Stimulated activated CD8-positive, alpha-beta memory T cell treated with anti-CD3 and anti-CD28 coated beads, Interleukin-7, amount 100 ng/mL, for 24 hours (primary cell): ENCODE measurements at places on chromosomes 6 and 20.

GRCh38 chr20:46923550-46923949 lies 28.9 kb downstream of the EYA2 start:
- DNase-seq: no peak

DNA sequence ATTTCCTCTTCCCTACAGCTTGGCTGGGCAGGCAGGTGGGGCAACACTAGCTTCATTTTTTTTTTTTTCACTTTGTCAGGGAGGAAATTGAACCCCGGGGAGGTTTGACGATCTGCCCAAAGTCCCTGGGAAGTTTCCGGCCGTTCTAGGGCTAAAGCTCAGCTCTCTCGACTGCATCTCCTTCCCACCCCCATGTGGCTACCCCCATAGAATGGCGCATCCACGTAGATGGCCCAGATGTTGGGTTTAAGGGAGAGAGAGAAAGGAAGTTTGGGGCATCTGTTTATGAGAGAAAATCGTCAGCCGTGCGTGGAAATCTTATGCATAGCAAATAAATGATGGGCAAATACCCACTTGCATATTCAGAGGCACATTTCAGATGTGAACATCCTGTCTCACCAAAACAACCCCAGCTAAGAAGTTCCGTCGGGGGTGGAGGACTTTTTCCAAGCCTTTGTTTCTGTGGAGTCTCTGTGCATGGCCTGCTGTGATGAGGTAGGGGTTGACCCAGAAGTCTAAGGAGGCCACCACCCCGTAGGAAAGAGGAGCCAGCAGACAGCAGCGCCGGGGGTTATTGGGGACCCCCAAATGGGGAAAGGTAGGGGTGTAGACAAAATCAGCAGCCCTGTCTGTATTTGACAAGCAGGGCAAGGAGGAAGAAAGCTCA lies 40.5 kb upstream of the ZNF831 start:
- DNase-seq: no peak

GRCh38 chr6:168195712-168196111 lies 116.7 kb upstream of the FRMD1 start:
- no peak for DNase-seq

GRCh38 chr6:169980826-169981450 lies 229.5 kb downstream of the ERMARD start:
- no peak for DNase-seq

DNA sequence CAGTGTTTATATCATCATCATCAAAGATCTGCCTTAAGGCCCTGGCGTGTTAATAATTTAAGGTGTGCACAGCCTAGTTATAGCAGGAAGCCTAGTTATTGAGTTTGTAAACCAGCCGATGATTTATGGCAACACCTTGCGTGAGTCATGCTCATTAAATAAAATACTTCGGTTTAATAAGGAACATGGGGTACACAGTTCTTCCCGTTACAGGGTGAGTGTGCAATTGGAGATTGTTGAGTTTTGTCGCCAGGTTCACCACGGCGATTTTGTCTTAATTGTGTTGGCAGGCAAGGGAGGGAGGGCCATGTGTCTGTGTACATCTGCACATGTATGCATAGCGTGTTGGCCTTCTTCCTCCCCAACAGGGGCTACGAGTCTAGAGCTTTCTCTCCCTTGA lies 104.0 kb downstream of the TFAP2A start:
- DNase-seq: no peak

GRCh38 chr6:29935273-29935955 lies 6.9 kb upstream of the HLA-A start:
- DNase-seq: no peak

- DNase-seq: no peak
These were observed 198.5 kb downstream of the HIVEP2 start for GRCh38 chr6:142746524-142746923.

DNA sequence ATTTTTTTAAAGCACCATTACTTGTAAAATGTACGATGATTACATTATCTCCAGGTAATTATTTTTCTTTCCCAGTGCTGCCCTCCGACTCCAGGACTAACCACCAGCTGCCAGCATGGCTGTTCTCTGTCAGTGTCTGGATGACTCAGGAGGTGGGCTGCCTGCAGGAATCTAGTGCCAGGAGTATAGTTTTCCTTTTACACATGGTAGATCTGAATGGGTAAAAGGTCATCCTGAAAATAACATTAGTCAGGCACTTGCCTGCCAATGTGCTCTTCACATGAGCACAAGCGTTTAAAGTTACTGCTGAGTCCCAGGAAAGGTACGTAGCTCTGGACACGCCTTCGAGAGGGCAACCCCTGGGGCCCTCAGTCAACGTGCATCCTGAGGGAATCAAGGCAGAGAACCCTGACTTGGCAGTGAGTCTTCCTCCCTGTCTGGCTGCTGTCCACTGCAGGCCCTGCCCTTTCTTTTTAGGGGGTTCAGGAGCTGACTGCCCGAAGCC lies 2.4 kb downstream of the DYNLT1 start:
- DNase-seq: no peak

DNA sequence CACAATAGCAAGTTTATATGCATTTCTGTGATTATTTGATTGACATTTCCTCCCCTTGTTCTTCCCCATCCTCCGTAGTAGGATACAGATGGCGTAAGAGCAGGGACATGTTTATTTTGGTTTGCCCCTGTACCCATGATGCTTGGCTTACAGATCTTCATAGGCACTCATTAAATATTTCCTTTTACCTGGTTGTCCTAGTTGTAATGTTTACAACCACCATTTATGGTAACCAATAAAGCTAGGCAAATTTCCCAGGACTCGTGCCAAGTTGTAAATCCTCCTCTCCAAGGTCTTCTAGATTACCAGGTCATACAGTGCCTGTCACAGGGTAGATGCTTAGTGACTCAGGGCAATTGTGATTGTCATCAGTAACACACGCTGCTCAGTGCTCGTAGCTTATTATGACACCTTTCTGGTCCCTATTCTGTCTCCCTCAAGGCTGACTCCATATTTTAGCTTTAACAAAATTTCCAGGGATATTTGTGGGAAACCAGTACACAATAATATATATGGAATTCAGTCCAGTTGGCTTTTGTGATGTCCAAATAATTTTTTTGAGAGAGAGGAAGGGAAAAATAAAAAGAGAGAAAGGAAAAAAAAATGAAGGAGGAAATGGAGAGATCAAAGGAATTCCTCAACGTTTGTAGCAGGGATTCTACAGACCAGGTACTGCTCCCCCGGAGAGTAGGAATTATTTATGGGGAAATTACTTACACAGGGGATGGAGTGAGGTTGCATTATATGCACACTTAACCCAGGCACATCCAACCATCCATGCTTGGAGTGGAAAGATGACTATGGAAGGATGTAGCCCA lies 24.6 kb downstream of the CYP24A1 start:
- DNase-seq: no peak

- no peak for DNase-seq
These were observed 84.3 kb downstream of the MOXD1 start for GRCh38 chr6:132316970-132317369.

DNA sequence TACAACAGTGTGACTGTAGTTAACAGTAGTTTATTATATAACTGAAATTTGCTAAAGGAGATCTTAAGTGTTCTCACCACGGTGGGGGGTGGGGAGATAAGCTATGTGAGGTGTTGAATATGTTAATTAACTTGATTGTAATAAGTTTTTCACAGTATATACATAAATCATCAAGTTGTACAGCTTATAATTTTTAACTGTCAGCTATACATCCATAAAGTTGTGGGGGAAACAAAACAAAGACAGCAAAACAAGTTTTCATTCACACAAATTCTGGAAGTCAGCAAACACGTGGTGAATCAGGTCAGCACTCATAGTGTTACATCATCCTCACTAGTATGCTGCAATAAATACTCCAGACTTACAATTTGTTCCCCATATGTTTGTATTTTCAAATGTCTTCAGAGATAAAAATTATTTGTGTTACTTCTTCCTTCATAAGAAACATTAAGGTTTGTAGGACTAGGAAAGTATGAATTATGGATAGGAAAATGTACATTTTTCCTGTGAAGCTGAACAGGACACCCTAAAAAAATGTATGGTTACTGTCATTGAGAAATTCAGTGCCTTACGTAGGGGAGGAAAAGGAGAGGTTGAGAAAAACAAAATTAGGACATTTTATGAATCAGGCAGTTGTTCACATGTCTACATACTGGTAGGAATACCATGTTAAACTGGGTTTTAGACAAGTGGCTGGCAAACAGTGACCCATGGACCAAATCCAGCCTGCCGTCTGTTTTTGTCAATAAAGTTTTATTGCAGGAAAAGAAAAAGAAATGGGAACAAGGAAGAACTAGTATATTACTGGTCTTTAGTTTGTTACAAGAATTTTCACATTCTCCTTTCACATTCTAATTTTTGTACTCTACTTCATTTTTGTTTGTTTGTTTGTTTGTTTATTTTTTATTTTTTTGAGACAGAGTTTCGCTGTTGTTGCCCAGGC lies 6.0 kb downstream of the SUMO4 start:
- no peak for DNase-seq

GRCh38 chr6:162814426-162814973 lies 86.7 kb downstream of the PACRG start:
- DNase-seq: no peak

- no peak for DNase-seq
These were observed 637 bp downstream of the ABHD12 start for GRCh38 chr20:25389858-25390537.

DNA sequence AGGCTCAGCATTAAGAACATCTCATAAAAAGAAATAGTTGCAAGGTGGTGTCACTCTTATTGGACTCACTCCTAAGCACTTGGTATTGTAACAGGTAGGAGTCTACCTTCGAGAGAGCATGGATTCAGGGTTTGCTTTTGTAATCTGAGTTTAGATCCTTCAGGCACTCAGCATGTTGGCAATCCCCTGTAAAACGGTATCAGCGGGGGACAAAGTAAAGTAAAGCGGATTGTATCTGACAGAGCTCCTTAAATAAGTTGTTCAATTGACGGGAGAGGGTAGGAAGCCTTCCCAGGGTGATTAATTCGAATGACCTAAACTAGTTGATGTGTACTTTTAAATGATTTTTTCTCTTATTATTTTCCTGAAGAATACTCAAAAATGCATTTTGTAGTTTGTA lies 869.8 kb upstream of the EPHA7 start:
- DNase-seq: no peak

GRCh38 chr20:9912858-9913434 lies 74.1 kb upstream of the PAK5 start:
- DNase-seq: no peak

- DNase-seq: no peak
These were observed 79.5 kb upstream of the RNF217 start for GRCh38 chr6:124882579-124883393.

DNA sequence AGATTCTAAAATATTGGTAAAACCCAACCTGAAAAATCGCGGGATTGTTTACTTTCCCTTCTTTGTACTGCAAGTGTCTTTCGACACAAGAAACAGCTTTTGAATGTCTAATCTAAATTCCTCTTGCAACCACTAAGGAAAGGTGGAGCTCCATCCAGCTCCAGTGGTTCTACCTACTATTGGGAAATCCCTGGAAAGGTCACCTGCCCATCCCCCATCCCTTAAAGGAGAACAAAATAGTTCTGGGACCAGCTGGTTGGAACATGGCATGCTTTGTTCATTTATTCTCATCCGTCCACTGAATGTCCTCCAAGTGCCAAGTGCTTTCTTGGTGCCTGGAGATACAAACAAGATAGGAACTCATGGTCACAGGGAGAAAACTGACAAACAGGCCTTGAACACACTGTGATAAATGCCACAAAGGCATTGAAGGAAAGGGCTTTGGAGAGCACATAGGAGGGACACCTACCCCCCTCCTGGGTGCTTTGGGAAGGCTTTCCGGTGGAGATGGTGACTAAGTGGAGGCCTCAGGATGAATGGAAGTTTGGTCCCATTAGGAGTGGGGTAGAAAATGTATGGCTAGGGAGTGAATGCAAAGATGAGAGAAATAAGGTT lies 2.3 kb upstream of the CITED2 start:
- DNase-seq: no peak

DNA sequence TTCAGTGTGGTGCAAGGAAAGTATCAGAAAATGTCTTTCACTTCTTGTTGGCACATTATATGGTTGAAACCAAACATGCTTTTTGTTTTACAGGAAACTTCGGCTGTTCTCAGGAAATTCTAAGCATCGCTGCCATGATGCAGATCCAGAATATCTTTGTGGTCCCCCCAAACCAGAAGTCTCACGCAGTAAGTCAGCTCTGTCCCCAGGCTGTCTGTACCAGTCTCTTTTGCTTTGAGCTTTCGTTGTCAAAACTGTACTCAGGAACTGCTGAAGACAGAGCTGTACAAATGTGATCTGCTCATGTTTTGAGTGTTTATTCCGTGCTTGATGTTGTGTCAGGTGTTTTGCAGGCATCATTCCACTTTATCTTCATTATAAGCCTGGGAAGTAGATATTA lies 59.6 kb downstream of the DHX35 start:
- no peak for DNase-seq

- no peak for DNase-seq
These were observed 188.8 kb downstream of the CD83 start for GRCh38 chr6:14306151-14306906.

DNA sequence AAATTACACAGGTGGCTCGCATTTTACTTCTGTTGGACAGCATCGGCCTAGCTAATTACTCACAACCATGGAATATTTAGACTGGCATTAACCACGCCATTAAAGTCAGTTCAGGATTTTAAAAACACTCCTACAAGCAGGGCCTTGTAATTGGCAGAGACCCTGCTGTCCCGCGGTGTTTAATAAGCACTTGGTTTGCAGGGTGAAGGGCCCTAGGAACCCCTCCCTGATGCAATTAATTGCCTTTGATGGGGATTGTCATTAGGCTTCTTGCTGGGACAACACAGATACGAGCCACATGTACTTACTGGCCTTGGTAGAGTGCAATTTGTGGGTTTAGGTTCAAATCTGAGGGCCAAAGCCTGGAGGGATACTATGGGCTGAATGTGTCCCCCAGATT lies 7.8 kb upstream of the VSTM2L start:
- no peak for DNase-seq

- DNase-seq: no peak
These were observed 213.6 kb upstream of the SUPT3H start for GRCh38 chr6:45591306-45591705.

- no peak for DNase-seq
These were observed 264.3 kb upstream of the PLN start for GRCh38 chr6:118283766-118284165.

GRCh38 chr6:143961886-143962878 lies 45.9 kb downstream of the PLAGL1 start:
- DNase-seq: no peak

GRCh38 chr20:16096756-16097326 lies 476.4 kb downstream of the KIF16B start:
- DNase-seq: no peak

GRCh38 chr6:125994670-125995488 lies 8.5 kb downstream of the TRMT11 start:
- DNase-seq: no peak

DNA sequence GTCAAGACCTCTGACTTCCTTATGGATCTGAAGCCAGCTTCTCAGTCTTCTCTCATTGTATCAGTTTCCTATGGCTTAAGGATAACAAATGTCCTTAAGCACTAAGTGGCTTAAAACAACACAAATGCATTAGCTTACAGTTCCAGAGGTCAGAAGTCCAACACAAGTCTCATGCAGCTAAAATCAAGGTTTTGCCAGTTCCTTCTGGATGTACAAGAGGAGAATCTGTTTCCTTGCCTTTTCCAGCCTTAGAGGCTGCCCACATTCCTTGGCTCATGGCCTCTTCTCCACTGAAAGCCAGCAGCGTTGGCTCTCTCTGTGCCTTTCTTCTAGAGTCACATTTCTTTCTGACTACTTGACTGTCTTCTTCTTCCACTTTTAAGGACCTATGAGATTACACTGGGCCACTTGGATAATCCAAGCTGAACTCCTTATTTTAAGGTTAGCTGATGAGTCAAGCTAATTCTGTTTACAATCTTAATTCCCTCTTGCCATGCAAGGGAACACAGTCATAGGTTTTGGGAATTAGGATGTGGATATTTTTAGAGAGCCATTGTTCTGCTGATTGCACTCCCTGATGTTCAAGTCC lies 179.0 kb downstream of the BCAS1 start:
- DNase-seq: no peak
